IPS-NIHi11 (cell line): ENCODE measurements at places on chromosomes 2 and 18.

- DNase-seq = no peak
Measured at GRCh38 chr18:43642727-43643330, 365.5 kb upstream of the SYT4 start.

DNA sequence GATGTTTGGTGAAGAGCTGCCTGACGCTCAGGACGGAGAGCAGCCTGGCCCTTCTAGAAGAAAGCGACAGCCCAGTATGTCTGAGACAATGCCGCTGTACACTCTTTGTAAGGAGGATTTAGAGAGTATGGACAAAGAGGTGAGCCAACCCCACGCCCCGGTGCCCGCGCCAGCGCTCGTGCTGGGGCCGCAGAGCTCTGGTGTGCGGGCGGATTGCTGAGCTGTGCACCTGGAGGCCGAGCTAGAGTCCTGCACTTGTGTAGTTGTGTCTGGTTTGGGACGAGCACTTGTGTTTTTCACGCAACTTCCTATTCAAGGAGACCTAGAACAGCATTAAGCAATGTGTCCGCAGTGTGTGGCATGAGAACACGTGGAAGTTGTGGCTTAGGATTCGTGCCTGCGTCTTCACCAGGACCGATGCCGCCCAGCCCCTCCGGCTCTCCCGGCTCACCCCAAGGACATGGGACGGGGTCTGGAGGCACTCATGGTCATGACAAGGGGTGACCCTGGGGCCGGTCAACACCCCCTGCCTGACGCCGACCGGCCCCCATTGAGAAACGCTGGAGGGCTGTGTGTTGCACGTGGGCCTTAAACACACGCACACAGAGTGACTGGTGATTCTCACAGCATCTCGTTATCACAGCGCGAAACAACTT is 49.5 kb downstream of the CTDP1 start:
- DNase-seq = no peak

- peak; percentile 30 for DNase-seq
Measured at GRCh38 chr2:27408601-27409320, 630 bp downstream of the PPM1G start.

DNA sequence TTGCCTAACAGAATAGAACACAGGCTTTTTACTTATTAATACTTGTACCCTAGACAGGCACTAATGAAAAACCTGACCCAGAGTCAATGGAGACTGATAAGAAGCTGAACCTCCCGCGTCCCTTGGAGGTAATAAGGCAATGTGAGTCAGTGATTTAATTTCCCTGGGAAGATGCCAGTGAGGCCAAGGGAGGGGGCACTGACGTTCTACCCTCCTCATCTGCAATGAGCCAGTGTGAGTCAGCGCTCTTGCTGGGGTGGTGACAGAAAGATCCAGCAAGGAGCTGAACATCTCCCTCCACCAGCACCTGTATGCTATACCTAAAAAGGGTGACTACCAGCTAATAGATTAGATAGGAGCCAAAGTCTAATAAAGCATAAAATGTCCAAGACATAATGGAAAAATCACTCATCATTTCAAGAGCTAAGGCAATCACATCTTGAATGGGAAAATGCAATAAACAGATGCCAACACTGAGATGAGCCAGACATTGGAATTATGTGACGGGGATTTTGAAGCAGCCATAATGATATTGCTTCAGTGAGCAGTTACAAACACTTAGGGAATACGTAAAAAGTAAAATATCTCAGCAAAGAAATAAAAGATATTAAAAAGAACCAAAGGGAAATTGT is 116.9 kb downstream of the TPGS2 start:
- no peak for DNase-seq

DNA sequence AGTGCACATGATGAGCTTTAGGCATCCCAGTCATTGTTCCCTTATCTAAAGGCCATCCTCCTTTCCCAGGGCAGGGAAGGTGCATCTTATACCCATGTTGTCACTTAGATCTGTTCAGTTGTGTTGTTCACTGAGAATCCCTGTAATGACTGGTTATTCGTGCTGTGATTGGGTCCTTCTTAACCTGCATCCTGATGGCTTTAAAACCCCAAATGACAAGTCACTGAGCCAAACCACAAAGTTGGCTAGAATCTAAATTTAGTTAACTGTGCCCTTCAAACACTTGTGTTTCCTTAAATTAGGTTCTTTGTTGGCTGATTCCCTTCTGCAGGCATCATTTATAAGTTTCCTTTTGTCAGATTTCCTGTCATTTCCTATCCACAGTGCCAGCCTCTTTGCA is 58.5 kb upstream of the SLC16A14 start:
- DNase-seq = no peak

DNA sequence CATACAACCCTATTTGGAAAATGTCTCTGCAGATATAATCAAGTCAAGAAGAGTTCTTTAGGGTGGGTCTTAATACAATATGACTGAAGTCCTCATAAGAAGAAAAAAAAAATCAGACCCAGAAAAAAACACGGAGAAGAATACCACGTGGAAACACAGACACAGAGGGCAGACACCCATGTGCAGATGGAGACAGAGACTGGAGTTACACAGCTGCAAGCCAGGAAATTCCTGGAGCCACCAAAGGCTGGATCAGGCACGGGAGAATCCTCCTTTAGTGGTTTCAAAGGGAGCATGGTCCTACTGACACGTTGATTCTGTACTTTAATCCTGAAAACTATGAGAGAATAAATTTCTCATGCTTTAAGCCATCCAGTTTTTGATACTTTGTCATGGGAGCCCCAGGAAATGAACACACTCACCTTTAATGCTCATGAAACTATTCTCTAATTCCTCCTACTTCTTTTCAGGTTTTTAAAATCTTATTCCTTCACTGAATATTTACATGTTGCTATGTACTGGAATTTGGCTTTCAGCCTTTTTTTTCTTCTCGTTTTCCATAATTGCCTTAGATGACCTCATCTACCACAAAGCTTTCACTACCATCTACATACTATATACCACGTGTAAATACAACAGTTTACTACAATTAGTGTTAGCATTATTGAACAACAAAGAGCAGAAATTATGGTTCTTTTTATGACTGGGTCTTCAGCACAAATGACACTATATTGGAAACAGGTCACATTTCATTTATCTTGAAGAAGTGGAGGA is 529.1 kb downstream of the IRS1 start:
- DNase-seq = no peak

DNA sequence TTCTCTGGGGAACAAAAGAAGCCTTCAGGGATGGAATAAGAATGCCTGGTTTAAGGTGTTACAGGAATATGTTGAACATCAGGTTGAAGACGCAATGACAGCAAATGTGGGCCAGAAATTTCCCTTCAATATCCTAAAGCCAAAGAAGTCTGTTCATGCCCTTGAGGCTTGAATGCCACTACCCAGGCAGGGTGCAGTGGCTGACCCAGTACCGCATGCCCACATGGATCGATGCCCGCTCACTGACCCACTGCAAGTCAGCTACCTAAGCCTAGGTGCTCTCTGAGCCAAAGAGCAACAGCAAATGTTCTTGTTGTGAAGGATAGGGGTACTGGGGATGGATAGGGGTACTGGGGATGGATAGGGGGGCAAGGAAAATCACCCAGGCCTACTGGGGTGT is 58.2 kb downstream of the GNAL start:
- DNase-seq = no peak
